Ascending aorta (tissue), 2 donors: ENCODE measurements at places on chromosomes 13 and 19. TPM values are rescaled to one million over a fixed set of nuclear protein-coding genes. Genes with fewer than 3 reads are reported as not detected.

DNA sequence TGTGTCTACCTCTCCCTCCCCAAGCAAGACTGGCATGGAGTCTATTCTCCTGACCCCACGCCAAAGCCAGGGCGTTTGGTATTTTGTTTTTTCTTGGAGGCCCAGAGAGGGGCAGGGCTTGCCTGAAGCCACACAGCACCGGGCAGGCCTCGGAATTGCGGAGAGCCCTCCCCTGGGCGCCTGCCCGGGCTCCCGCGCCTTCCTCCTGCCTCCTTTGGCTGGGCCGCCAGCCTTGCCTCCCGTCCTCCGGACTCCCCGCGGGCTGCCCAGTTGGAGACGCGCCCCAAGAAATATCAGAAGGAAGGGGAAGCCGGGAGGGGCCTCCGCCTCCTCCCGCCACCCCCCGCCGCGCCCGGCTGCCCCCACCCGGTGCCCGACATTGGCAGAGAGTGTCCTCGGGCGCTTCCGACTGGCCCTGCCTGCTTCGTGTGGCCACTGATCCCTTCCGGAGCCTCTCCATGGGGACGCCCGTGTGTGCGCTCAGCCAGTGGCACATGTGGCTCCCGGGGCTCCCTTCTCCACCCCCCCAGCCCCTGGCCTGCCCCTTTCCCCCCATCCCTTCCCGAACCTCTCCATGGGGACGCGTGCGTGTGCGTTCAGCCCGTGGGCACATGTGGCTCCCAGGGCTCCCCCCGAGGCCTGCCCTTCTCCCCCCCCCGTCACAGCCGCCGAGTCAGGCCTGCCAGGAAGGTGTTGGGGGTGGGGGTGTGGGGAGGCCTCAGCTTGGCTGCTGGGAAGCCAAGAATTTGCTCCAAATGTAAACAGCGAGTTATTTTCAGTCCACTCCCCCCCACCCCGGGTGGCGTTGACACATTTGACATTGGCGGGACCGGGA, 37.3 kb downstream of the NFIC start:
- peak overlapping the region; percentile 100 for H3K27ac ChIP-seq
- peak; percentile 97 for DNase-seq
- H3K4me1 ChIP-seq: peaks cover 6% of the 10 kb centered on the region
- H3K4me3 ChIP-seq: peak overlapping the region; percentile 65

DNA sequence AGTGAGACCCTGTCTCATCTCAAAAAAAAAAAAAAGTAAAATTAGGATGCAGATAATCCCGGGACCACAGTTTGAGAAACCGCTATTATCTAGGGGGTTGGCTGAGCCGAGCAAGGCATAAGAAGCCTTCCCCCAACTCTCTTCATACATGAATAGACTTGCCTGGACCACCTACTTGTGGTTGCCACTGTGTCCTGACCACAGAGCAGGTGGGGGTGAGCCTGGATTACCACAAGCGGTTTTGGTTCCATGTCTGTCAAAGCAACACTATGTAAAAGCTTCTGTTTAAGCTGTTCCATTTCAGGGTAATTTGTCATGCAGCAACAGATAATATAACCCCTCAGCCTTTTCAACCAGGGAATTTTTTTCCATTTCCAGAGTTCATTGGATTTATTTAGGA, 3.3 kb upstream of the NAPA start:
- H3K27ac ChIP-seq: no peak overlapping the region
- no peaks in the 10 kb centered on the region for H3K27me3 ChIP-seq
- H3K4me3 ChIP-seq: no peak overlapping the region

DNA sequence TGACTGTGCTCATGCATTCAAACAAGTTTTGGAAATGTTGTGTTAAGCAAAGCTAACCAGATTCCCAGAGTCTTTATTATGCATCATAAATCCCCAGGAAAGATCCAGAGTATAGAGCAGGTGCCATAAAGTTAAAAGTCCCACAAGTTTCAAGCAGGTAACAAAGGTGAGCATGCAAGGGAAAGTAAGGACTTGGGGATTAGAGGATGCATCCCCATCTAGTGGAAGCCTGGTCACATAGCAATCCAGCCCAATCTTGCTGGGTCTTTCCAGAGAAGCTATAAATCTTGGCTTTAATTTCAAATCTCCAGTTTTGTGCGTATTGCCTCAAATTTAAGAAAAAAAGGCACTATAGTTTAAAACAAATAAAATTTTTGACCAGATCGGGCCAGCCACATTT, 72.7 kb downstream of the ZNF254 start:
- no peak overlapping the region for H3K27ac ChIP-seq
- H3K36me3 ChIP-seq: no peaks in the 10 kb centered on the region

DNA sequence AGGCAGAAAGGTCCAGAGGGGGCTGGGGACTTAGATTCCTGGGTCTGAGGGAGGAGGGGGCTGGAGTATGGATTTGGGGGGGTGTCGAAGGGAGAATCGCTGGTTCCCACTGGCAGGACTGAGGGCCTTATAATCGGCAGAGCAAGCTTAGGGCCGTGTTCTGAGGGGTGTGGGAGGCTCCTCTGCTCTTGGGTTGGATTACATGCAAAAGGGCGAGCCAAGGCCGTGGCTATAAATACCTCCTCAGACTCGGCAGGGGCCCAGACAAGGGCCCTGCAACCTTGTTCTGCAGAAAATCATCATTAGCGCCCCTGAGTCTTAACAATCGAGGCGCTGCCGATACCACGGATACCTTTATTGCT, 707 bp upstream of the MAMSTR start:
- H3K36me3 ChIP-seq: no peaks in the 10 kb centered on the region
- no peak for DNase-seq
- H3K27ac ChIP-seq: peak overlapping the region; percentile 77
- no peaks in the 10 kb centered on the region for H3K27me3 ChIP-seq
- H3K4me3 ChIP-seq: peak overlapping the region; percentile 65
- H3K4me1 ChIP-seq: peaks cover 6% of the 10 kb centered on the region

PPM1N gene
- total RNA-seq: 2.2 TPM

POSTN gene
- total RNA-seq: 149 TPM

RFPL4AL1 gene
- total RNA-seq: not detected

LSR gene
- total RNA-seq: 79.4 TPM
